AG04450 (cell line): ENCODE measurements at places on chromosomes 12 and 14.

DNA sequence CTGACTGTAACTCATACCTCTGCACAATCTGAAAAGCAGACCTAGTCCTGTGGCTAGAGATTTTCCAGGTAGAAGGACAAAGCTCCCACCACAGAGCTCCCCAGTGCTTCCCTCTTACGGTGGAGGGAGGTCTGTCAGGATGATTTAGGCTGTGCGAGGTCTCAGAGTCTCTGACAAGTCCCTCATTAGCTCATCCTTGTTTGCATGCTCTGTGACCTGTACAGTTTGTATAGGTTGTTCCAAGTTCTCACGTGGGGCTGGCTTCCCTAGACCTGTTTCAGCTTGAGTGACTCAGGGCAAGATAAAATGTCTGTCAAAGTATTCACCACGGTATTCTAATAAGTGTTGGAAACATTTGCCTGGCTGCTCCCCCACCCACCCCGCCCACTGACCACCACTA lies 34.8 kb downstream of the ASCL1 start:
- DNase-seq, result no peak

- peak; percentile 48 for DNase-seq
Observed at GRCh38 chr14:99879401-99880295, 86.4 kb downstream of the EML1 start.

DNA sequence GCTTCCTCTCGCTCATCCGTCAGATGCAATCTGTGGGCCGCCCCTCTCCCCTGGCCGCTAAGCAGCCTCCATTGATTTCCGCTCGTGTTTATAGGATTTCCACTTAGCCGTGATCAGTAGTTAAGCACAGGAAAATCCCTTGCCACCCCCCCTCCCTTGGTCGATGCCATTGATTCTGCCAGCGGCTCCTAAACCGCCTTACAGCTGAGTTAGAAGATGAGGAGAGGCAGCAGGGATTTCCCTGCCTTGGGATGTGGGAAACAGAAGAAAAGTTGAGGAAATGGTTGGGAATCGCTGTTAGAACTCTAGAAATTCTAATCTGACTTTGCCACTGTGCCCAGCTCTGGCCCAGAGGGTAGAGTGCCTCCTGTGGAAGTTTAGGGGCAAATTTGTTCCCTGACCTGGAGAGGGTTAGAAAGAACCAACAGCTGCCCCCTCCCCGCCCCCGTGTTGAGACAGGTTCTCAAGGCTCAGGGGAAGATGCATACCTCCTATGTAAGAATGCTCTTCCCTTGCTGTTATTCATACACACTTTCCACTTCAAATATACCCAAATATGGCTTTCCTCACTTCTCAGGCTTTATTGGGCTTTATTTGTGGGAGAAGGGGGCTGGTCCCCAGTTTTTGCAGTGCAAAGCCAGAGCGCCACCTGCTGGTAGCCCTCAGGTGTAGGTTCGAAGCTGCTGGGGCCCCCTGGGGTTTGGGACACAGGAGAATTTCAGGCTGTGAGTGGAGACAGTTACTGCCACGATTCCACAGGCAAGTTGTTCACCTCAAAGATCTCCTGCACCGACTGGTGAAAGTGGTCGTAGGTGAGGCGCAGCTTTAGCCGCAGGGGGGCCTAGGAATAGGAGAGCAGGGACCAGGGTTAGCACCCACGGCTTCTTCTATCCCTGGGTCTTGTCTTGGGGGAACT lies 3.2 kb downstream of the THTPA start:
- DNase-seq, result peak; percentile 27

GRCh38 chr14:99441157-99441870 lies 39.3 kb downstream of the SETD3 start:
- no peak for DNase-seq

- no peak for DNase-seq
Observed at GRCh38 chr14:100067971-100068959, 3.0 kb downstream of the EVL start.

- DNase-seq, result no peak
Observed at GRCh38 chr12:130806574-130806973, 32.5 kb downstream of the STX2 start.

DNA sequence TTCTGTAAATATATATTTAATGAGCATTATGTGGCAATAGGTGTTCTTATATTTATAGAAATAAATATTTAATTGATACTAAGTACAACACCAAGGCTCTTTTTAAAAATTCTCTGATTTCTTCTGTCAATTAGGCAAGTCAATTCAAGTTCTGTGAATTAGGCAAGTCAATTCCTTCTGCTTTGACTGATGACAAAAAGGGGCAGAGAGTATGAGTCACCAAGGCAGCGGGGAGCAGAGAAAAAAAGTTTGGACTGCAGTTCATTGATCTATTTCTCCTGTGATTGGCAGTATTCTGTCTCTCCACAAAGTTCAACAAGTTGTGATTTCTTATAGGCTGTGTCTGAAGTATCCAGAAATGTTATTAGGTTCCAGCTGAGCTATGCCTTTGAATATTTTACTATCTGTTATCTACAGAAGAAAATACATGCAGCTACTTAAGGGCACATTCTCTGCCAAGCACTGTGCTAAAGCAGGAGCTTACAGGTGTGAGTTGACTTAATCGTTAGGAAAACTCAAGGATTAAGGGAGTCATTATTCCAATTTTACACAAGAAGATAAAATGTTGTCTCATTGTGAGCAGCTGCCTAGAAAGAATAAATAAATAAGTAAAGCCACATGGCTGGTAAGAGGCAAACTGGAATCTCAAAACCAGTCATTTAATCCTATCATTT lies 206.4 kb upstream of the ALG10B start:
- DNase-seq, result no peak

- DNase-seq, result peak; percentile 80
Observed at GRCh38 chr14:34665785-34666435, 36.0 kb upstream of the SNX6 start.

GRCh38 chr14:28157887-28158791 lies 608.4 kb upstream of the FOXG1 start:
- no peak for DNase-seq

- DNase-seq, result no peak
Observed at GRCh38 chr14:70643967-70644366, 2.3 kb downstream of the TTC9 start.

- peak; percentile 15 for DNase-seq
Observed at GRCh38 chr12:101570047-101570446, 24.7 kb upstream of the MYBPC1 start.

- DNase-seq, result no peak
Observed at GRCh38 chr12:55610598-55610997, 26.1 kb upstream of the OR10P1 start.
